ENCODE measurements at places on chromosomes 5 and 9.

DNA sequence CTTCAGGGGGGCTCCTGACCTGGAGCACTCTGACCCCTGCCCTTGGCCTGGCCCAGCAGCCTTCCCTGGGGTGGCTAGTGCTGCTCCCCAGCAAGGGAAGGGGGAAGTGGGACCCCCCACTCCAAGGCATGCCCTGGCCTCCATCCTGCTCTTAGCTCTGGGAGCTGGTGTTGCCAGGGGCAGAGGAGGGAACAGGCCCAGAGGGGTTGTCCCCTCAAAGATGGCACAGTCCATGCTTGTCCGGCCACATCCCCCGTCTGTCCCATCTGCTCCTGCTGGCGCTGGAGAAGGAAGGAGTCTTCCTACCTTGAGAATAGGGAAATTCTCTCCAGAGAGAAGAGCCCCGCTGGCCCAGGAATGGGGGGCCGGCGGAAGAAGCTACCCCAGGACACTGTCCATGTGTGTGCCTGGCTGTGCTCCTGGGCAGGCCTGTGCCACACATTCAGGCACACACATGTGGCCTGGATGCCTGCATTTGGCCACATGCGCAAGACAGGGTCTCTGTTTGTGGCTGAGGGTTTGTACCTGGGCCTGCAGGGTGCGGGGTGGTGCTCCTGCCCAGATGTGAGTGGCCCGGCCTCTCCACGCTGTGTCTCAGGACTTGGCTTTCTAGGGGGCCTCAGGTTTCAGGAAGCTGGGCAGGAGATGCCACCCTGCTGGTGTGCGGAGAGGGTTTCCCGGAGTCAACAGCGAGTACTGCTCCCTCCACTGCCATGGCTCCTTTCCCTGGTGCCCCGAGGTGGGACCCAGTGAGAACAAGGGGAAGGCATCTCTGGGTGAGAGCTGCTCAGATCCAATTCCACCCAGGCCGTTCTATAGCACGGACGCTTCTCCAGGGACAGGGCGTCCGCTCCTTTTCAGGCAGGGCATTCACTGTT lies 247.1 kb downstream of the PBX3 start:
- DNase-seq, result no peak

DNA sequence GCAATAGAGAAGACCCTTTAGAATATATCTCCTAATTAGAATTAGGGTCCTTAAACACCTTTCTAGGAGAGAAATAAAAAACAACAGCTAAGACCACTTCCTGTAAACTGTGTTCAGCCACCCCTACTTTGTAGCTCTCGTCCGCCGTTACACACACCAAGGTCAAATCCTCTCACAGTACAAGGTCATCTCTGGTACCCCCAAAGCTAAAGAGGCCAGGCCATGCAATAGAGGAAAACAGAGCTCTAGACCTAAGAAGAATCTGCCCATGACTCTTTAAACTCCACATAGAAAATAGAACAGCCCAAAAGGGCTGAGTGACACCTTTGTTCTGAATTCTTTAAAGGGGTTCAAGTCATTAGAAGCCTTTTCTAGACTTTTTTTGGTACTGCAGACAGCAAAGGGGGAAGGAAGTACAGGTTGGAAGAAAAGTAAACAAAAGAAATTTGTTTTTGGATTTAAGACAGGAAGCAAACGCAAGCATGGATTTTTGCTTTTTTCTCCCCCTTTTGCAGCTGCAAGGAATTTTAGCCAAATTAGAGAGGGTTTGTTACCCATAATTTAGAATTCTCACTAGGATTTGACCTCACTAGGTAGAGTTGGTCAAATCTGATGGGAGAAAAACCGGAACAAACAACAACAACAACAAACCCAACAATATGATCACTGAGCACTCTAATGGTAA lies 13.4 kb upstream of the FANCC start:
- DNase-seq, result no peak

- no peak for DNase-seq
Measured at GRCh38 chr5:96329886-96330529, 103.0 kb downstream of the PCSK1 start.

DNA sequence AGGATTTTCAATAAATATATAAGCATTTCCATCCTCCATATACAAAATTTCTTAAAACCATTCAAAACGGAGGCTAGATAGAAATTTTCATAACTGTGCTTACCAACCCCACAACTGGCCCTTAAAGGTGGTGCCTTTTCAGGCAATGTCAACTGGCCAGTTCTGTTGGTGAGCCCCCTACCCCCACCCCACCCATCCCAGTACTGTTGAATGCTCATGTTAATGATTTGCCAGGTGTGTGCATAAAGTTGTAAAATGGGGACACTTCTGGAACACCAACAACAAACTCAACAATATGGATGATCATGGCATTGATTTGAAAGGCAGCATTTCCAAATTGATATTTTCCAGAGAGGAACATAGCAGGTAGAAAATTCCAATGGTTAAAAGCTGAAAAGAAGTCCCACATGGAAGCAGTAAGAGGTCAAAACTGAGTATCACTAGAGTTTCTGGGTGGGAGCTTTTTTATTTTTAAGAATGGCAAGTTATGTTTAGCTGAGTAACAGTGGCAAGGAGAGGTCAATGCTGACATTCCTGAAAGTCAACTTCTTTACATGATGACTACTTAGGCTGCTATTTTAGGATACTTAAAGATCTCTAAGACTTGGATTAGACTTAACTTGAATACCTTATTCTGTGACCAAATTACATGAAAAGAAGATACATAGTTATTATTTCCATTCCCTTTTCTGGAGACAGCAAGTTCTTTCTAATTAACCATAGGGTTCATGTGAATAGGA lies 2.7 kb downstream of the LEAP2 start:
- DNase-seq, result no peak

GRCh38 chr5:168974082-168974481 lies 326.9 kb downstream of the SLIT3 start:
- no peak for DNase-seq

DNA sequence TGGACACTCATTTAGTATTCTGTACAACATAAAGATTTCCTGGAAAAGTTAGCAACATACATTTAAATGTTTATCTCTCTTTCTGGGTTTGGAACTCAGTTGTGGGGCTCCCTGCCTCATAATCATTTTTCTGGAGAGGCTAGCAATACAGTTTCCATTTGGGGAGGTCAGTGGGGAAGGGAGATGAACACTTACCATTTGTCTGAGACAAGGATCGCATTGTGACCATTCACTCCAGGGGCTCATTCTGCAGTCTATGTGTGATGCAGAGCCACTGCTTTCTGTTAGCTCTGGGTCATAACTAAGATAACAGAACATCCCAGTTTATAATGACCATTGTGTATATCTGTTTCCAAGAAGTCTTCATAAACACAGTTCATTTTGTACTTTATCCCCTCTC lies 22.4 kb downstream of the C9 start:
- no peak for DNase-seq

DNA sequence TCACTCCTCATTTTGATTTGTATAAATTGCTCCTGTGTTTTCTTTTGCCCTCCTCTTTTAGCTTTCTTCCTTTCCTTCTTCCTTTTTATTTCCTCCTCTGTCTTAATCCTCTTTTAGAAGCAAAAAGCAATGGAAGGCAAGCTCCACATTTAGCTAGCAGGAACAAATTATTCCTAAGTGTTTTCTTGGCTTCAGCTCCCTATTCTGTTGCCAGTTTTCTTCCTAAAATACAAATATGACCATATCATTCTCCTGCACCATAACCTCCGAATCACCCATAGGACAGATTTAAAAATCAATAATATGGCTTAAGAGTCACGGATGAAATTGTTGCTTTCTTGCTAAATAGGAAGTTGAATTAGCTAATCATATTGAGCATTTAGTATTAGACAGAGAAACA lies 49.4 kb downstream of the GRIN3A start:
- no peak for DNase-seq

- DNase-seq, result no peak
Measured at GRCh38 chr5:83848941-83849340, 128.3 kb upstream of the HAPLN1 start.

DNA sequence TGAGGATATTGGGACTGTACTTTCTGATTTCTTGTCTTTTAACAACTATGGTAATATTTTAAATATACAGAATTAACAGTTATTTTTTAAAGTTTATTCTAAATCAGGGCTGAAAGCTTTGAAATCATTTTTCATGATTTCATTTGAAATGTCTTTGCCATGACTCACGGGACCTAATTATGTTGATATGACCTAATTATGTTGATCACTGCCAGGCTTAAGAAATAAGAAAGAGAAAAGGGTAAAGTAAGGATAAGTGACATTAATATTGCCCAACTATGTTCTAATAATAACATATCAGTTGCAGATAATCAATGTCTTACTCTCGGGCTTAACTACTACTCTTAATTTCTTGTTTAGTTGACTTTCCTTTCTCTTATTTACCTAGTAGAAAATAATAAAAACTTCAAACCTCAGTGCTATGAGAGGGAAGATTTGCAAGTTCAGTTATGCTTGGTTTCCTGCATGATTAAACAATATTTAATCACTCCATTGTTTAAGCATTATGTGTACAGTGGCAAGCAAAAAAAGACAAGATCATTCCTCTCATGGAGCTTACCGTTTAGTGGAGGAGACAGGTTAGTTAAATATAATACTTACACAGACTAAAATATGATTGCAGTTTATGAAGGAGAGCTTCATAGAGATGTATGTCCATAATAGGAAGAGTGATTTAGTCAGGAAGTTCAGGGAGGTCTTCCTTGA lies 67.0 kb upstream of the EIF4EBP3 start:
- DNase-seq, result no peak

DNA sequence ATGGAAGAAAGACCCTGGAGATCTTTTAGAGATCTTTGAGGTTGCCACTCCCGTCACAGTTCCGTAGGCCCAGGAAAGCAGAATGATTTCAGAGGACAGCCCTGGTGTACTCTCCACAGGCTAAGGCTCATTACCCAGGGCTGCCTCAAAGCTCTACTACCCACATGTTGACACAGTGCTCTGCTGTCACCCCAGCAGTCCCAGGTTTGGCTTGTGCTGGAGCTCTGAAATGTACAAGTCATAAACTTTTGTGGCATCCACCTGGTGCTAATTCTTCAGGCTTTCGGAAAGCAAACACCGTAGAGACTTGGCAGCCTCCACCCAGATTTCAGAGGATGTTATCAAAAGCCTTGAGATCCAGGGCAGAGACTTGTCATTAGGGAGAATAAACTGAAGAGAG lies 136.5 kb downstream of the MTRR start:
- no peak for DNase-seq

- no peak for DNase-seq
Measured at GRCh38 chr5:42301349-42301748, 121.9 kb upstream of the GHR start.

DNA sequence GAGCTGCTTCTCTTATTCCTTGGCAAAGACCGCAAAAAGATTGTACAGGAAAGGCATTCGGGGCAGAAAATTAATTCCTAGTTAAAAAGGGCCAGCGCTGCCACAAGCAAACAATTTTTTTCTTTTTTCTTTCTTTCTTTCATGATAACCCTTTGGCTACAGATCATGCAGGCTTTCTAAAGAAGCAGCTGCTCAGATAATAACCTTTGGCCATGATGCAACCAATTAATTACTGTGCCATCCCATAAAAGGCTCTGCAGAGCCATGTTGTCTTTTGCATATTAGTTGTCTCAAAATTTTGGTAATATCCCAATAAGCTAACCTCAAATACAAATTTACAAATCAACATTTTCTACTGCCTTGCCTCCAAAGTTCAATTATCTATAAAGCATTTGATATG lies 758.4 kb upstream of the SEMA6A start:
- DNase-seq, result no peak
